ENCODE measurements at places on chromosomes 3 and 15. TPM values are rescaled to one million over a fixed set of nuclear protein-coding genes. Genes with fewer than 3 reads are reported as not detected.

GRCh38 chr15:90968434-90968833 is 13.8 kb downstream of the RCCD1 start:
- DNase-seq: no peak

DNA sequence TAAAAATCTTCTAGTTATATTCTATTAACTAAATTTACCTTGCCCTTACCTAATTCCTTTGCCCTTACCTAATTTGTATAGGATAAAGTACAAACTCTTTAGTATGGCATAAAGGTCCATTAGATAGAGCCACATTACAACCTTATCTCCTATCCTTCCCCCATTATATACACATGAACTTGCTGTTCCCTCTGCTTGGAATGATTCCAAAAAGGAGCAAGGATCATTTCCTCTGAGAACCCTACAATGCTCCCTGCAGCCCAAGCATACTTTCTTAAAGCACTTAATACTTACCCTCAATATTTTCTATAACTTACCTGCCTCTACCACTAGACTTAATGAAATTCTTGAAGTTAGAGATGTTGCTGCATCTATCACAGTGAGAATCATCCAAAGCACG is 118.9 kb upstream of the CCDC54 start:
- no peak for DNase-seq

DNA sequence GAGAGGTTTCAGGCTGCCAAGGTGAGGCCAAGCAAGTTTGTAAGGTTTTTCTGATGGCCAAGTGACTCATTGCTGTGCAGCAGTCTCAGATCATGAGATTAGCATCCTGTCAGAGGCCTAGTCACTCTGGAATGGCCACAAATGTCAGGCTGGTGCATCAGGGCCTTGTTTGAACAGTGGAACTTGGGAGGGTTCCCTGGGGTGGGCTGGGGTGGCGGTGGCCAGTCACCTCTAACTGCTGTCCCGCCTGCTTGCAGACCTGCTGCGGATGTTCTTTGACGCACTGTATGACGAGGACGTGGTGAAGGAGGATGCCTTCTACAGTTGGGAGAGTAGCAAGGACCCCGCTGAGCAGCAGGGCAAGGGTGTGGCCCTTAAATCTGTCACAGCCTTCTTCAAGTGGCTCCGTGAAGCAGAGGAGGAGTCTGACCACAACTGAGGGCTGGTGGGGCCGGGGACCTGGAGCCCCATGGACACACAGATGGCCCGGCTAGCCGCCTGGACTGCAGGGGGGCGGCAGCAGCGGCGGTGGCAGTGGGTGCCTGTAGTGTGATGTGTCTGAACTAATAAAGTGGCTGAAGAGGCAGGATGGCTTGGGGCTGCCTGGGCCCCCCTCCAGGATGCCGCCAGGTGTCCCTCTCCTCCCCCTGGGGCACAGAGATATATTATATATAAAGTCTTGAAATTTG is 2.8 kb upstream of the FAM131A start:
- DNase-seq: no peak

GRCh38 chr15:80153900-80154299 is 1.1 kb downstream of the FAH start:
- DNase-seq: no peak

Gene HHLA2
- 0.18 TPM for total RNA-seq

Gene IGF2BP2
- 65.6 TPM for total RNA-seq

Gene WDR93
- not detected for total RNA-seq
